ENCODE measurements at places on chromosomes 2 and 18.

GRCh38 chr2:28052691-28053090 lies 162.2 kb downstream of the BABAM2 start:
- no peak for DNase-seq

DNA sequence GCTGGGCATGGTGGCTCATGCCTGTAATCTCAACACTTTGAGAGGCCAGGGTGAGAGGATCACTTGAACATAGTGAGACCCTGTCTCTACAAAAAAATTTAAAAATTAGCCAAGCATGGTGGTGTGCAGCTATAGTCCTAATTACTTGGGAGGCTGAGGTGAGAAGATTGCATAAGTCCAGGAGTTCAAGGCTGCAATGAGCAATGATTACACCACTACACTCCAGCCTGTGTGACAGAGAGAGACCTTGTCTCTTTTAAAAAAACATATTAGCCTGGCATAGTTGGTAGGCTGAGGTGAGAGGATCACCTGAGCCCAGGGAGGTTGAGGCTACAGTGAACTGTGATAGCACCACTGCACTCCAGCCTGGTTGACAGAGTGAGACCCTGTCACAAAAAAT lies 13.7 kb downstream of the TRAPPC8 start:
- no peak for DNase-seq

- no peak for DNase-seq
Measured at GRCh38 chr2:118671701-118672454, 175.6 kb downstream of the EN1 start.

DNA sequence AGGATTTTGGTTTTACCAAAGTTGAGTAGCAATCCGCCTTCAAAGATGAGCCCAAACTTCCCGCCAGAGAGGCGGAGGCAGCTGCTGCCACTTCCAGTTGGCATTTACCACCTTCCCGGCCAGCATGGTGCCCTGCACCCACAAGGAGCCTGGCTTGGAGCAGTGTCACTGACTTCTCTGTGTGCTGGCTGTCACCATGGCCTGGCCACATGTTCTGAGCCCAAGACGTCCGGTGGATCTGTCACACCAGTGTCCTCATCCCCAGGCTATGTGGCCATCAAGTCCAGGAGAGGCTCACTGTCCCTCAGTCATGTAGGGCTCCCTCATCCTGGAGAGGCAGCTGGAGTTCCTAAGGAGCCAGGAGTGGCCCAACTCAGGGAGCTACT lies 100.6 kb downstream of the ACKR3 start:
- DNase-seq = no peak

DNA sequence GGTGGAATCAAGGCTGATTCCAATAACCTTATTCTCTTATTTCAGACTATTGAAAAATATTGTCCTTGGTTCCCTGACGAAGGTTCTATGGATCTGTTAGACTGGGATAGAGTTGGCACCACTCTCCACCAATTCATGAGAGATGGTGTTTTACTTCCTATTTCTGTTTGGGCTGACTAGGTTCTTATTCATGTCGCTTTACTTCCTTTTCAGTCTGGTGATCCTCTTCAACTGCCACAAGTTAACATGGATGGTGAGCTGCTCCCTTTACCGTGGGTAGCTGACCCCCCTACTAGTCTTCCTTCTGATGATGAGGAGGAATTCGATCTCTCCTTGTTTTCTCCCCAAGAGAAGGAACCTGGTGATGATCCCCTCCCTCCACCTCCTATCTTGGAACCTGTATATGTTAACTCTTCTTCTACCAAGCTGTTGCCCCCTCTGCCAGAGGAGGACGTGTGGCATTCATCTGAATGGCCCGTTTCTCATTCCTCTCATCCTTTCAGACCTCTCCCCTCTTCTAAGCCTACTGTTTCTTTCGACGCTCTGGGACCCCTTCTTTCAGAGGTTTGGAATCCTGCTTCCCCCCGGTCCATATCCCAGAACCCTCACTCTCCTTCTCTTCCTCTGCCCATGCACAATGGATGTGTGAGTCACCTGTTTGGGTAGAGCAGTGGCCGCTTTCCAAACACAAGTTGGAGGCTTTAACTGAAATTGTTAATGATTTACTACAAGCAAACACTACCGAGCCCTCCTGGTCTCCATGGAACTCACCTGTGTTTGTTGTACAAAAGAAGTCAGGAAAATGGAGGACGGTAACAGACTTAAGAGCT lies 13.5 kb upstream of the CNOT11 start:
- no peak for DNase-seq

DNA sequence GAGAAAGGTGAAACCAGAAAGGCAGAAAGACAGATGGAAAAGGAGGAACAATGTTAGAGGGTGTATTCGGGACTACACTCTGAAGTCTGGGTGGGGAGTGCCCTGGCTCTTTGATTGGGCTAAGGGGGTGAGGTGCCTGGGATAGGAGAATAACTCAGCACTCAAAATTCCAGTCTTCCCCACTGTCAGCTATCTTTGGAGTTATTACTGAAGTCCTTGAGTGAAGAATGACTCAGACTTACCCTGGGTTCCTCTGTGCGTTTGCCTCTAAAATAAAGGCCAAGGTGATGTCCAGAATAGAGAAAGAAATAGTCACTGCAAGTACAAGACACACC lies 151.8 kb upstream of the SERPINE2 start:
- DNase-seq = no peak

DNA sequence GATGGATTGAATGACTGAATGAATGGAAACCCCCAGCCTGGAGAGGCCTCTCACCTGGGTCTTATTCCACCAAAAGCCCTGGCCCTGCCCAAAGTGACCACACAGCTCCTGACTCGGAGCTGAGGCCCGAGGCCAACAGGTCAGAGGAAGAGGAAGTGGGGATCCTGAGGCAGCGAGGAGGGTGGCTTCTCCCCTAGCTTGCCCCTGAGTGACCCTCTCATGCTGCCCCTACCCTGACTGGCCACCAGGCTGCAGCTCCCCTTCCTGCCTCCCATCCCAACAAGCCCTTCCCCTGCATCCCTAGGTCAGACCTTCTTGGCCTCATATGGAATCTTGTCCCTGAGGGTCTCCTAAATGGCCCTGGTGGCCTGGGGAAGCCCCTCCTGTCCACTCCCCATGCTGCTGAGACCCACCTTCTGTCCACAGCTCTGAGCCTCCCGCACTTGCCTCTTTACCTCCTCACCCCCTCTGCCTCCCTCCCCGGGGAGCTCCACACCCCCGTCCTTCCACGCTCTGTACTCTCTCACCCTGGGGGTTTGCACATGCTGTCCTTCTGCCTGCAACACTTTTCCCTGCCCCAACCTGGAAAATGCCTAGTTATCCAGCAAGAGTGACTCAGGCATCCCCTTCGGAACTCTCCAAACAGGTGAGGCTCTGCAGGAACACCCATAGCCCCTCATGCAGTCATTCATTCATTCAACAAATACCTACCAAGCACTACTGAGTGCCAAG lies 134.8 kb upstream of the HDAC4 start:
- no peak for DNase-seq

- no peak for DNase-seq
Measured at GRCh38 chr18:73514449-73514848, 633.2 kb downstream of the FBXO15 start.

- DNase-seq = no peak
Measured at GRCh38 chr2:136217996-136218395, 100.0 kb upstream of the CXCR4 start.

DNA sequence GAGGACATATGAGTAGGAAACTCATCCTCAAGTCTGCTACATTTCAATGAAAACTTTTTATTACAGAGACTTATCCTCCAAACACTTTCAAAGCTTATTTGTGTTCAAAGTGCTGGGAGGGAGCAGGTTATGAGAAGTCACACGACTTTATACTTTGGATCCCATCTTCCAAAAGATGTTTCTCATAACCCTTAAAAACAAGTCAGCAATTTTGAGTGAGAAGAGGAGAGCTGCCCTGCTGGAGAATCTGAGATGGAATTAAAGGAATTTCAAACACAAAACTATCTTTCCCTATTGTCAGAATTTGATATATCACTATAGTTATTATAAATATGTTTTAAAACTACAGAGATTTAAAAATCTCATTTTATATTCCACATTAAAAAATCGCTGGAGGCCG lies 45.8 kb downstream of the ROCK2 start:
- no peak for DNase-seq

GRCh38 chr2:153476491-153476815 lies 2.1 kb downstream of the RPRM start:
- DNase-seq = no peak

DNA sequence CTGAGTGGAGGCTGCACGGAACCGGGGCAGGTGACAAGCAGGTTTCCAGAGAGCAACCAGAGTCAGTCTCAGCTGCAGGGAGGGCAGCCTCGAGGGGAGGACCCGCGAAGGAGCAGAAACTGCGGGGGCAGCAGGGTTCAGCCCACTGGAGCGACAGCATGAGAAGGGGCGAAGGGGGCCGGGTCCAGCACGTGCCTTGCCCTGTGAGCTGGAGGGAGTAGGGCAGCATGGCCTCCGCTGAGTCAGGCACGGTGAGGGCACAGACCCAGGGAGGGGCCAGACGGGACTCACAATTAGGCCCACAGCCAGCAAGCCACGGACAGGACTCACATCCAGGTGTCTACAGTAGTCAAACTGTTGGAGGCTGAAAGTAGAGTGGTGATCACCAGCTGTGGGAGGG lies 22.7 kb upstream of the ATP9B start:
- DNase-seq = no peak

GRCh38 chr2:127426501-127427354 lies 8.5 kb downstream of the PROC start:
- DNase-seq = no peak

GRCh38 chr18:52577795-52578194 lies 237.8 kb downstream of the DCC start:
- DNase-seq = no peak

- no peak for DNase-seq
Measured at GRCh38 chr2:203786549-203787351, 80.3 kb downstream of the CD28 start.

Measured in activated T-cell treated with anti-CD3 and anti-CD28 coated beads, Interleukin-2, amount 50 U/mL, for 72 hours (primary cell).